ENCODE measurements at places on chromosomes 7 and 10. TPM values are rescaled to one million over a fixed set of nuclear protein-coding genes. Genes with fewer than 3 reads are reported as not detected.

- DNase-seq = no peak
Measured at GRCh38 chr7:99039384-99039891, 104.5 kb downstream of the SMURF1 start.

- DNase-seq = no peak
Measured at GRCh38 chr7:3518546-3518945, 217.5 kb downstream of the SDK1 start.

GRCh38 chr10:64535131-64535867 lies 1014.1 kb downstream of the REEP3 start:
- no peak for DNase-seq

Gene GNGT1
- not detected for total RNA-seq

Gene MYOZ1
- not detected for total RNA-seq

DNA sequence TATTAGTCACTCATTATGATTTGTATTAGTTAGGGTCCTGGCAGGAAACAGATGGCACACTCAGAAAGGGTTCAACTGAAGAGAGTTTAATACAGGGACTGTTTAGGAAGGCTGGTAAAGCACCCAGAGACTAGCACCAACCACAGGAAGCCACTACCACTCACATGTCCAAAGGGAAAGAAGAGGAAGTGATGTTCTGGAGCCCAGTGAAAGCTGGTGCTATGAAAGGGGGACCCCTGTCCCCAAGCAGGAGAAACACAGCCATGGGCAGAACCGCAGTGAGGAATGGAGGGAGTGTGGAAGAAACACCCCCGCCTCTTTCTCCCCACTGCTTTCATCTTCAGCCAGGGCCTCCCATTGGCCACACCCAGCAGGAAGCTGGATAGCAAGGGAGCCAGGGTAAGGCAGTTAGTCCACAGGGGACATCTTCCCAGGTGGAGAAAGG lies 3.2 kb upstream of the VSIR start:
- no peak for DNase-seq

Gene CYP2W1
- total RNA-seq = 0.74 TPM

DNA sequence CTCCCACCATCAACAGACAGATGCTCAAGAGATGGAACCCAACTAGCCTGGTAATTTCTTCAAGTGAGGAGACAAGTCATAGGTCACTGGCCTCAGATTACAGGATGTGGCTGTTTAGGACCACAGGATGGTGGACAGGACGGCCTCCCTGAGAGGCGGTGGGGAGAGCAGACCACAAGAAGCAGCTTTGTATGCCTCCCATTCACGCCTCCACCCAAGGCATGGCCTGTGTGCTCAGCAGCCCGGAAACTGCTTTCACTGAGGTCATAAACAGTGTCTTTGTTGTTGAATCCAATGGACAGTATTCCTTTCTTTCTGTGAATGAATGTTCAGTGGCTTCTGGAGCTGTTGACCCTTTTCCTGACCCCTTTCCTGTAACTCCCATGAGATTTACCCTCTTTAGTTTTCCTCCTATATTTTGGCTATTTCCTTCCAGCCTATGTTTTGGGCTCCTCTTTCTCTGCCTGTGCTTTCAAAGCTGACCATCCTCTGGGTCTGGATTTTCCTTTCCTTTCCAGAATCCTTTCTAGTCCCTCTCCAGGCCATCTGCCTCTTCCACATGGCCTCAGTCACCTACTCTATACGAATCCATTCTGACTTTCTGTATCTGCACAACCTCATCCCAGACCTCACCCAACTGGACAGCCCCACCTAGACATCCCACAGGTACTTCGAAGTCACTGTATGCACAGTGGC lies 32.4 kb upstream of the INPP5F start:
- DNase-seq = no peak

DNA sequence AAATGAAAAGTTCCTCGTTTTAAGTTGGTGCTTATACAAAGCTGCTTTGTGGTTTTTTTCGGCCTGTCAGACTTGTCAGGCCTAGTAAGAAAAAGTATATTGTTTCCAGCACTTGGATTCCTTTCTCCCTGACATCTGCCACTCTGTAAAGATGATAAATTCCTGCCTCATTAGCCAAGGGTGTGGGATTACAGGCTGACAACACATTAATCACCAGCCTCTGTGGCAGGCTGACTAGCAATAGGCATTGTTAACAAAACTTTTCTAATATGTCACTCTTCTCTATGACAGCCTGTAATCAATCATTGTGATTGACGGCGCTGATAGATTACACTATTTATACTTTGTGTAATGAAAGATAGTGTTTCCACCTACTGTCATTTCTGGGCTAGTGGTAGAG lies 682.5 kb downstream of the LRMDA start:
- DNase-seq = no peak

GRCh38 chr10:97426776-97427570 lies 982 bp downstream of the PGAM1 start:
- no peak for DNase-seq

- no peak for DNase-seq
Measured at GRCh38 chr7:92137557-92137956, 3.3 kb upstream of the CYP51A1 start.

DNA sequence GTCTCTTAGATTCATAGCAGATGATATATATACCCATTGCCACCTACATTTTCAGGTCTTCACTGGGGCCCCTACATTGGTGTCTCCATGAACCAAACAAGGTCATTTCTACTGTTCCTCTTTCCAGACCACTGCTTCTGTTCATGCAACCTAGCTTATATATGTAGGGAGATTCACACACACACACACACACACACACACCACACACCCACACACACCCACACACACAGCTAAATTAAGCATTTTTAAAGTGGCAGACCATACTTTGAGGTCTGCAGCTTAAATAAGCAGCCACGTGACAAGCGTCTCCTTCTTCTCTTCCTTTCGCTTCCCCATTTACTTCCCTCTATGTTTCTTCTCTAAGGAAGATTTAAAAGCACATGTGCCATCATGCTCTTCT lies 70.0 kb upstream of the CC2D2B start:
- no peak for DNase-seq

DNA sequence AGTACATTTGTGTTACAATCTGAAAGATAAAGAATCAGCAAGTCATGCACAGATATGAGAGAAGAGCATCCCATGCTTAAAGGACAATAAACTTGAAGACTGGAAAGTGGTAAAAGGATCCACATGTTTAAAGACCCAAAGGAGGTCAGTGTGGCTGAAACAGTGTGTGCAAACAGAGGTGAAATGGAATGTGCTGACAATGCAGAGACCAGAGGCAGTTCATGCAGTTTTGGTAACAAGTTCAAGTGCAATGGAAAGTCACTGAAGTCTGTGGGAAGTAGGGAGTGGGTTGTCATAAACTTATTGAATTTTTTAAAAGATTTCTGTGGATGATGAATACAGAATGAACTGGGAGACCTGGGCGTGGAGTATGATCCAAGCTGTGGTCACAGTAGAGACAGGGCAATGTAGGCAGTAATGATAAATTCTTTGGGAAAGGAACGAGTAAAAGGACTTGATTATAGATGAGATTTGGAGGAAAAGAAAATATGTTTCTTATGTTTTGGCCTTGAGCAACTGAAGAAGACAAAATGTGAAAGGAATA lies 408.0 kb downstream of the HGF start:
- no peak for DNase-seq

GRCh38 chr10:71603150-71603549 lies 116.4 kb downstream of the C10orf105 start:
- DNase-seq = no peak

GRCh38 chr7:94486216-94486615 lies 23.4 kb upstream of the CASD1 start:
- DNase-seq = no peak

DNA sequence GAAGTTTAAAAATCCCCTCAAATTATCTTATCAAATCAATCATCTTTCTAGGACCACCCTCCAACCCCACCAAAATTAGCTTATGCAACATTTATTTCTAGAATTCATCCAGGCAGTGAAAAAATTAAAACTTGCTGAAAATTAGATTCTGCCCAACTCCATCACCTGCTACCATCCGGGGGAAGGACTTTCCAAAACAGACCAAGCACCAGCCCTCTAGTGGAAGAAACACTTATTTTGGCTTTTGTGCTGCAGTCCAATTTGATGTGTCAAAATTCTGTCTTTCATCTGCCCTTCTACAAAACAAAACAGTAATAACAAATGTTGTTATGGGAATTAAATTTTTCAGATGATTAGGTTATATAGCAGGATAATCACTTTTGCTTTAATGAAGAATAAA lies 35.1 kb downstream of the GCC1 start:
- no peak for DNase-seq

Gene MRC1
- 0.21 TPM for total RNA-seq

DNA sequence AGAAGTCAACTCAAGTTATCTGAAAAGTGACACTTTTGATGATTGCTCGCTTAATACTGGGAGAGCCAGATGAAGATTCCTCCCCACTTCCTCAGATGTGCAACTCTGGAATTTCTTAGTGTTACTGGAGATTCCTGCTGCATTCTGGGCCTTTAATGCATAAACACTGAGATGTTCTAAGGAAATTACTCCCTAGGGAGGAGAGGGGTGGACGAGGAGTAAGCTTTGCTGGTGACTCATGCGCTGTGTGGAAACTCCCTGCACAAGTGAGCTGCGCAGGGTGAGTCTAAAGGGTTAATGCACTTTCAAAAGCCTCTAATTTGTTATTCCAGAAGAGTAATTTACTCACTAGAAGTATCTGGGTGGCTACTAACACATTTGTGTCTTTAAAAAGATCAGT lies 46.3 kb downstream of the EGFR start:
- DNase-seq = peak; percentile 89

DNA sequence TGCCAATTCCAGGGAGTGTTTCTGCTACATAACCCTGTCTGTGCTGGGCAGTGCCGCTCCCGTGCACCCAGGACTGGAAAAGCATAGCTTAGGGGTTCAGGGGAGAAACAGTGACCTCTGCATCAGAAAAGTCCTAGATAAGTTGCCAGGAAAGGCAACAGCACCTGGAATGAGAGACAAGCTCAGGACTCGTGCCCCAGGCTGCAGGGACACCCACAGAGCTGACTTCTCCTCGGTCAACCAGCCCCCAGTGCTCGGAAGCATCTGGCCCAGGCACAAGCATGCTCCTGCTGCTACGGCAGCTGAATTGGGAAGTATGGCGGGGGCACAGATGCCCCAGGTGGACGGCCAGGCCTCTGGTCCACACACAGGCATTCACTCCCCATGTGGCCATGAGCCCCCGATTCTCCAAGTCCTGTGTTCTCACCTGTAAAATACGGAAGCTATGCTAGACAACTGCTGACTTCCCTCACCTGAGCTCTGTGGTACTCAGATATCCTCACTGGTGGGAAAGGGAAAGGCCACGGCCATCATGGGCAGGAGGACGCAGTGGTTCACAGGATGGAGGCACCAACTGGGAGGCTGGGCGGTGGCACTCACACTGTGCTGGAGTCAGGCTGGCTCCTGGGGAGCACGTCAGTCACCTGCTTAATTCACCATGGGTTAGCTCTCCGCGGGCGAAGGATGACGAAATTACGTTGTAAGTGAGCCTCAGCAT lies 220.5 kb downstream of the PTPRN2 start:
- DNase-seq = no peak

Gene RASA4B
- total RNA-seq = 1.2 TPM

GRCh38 chr7:134587750-134588149 lies 38.8 kb downstream of the AKR1B15 start:
- no peak for DNase-seq

DNA sequence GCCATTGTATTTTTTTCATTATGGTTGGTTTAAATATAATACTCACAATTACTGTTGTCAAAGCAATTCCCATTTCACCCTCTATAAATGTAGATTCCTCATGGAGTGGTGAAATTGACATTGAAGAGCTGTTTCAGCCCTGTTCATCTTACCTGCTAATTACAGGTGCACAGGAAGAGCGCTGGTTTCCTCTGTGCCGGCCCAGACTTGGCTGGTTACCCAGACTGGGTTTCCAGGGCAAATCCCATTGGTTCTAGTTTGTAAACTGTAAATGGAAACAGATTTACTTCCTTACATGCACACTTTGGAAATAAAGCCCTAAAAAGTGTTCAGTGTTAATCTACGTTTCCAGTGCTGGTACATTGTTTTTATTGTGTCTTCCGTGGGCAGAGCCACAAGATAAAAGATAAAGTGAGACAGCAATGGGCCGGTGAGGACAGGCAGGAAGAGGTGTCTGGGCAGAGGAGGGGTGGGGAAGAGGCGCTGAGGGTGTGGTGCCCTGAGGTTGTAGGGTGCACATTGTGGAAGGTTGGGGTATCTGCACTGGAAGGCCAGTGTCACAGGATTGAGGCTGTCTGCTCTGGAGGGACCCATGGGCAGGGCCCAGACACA lies 71.6 kb upstream of the ZPBP start:
- DNase-seq = no peak

Gene TRIM74
- total RNA-seq = 0.46 TPM

DNA sequence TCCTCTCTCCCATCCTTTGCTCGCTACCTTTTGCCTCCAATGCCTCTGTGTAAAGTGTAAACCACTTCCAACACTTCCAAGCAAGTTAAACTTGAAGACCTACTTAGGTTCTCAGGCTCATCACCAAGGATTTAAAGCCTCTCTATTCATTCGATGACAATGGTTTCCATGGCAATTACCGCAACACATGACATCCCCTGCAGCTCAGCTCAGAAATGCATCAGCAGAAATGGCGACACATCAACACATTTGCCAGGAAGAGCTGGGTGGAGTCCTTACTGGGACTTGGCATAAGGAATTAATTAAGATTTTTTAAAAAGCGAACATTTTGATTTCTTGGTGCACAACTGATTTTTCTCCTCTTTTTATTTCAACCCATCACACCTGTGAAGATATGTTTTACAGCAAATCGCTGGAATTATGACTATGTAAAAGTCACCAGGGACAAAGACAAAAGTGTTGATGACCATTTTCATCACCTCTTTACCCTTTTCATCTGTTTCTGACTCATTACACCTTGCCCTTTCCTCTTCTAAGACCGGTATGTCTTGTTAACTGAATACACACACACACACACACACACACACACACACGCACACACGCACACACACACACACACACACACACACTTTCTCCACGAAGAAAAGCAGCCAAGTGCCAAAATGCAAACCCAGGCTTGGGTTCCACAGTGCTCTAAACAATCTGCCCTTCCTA lies 453.4 kb upstream of the CELF2 start:
- no peak for DNase-seq

DNA sequence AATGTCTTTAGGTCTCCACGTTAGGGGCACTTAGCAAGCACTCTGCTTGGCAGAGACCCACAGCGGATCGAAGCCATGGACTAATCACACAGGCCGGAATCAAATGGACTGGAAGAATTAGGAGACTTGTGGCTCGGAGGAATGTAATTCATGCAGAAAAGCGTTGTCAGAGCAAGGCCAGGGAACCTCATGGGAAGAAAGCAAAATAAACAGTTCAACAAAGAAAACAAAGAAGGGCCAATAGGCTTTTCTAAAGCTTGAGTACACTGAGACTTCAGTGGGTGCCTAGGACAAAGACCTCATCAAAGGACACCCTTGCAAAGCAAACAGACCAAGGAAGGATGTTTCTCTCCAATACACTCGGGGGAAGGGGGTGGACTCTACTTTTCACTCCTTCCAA lies 171.1 kb downstream of the GLI3 start:
- no peak for DNase-seq

GRCh38 chr7:81457852-81458522 lies 311.9 kb downstream of the HGF start:
- no peak for DNase-seq

Gene AKR1C8
- not detected for total RNA-seq

Gene COL1A2
- 1.3 TPM for total RNA-seq

GRCh38 chr10:62813453-62813852 lies 2.7 kb downstream of the EGR2 start:
- DNase-seq = no peak

Gene CHST3
- 44.6 TPM for total RNA-seq

GRCh38 chr10:17098012-17098411 lies 31.6 kb downstream of the CUBN start:
- DNase-seq = no peak

Gene GBX1
- total RNA-seq = not detected

Gene ADAMTS14
- total RNA-seq = 0.67 TPM

- no peak for DNase-seq
Measured at GRCh38 chr10:62620491-62620890, 184.0 kb upstream of the ADO start.

All from Panc1 (cell line).